ENCODE measurements at places on chromosomes 12 and 14. TPM values are rescaled to one million over a fixed set of nuclear protein-coding genes. Genes with fewer than 3 reads are reported as not detected.

- H3K4me1 ChIP-seq: peaks cover 29% of the 10 kb centered on the region
- H3K27me3 ChIP-seq: no peaks in the 10 kb centered on the region
- H3K36me3 ChIP-seq: peaks cover 28% of the 10 kb centered on the region
Measured at GRCh38 chr12:114682785-114683708, 928 bp downstream of the TBX3 start.

- H3K4me1 ChIP-seq: no peaks in the 10 kb centered on the region
- H3K27me3 ChIP-seq: no peaks in the 10 kb centered on the region
- no peaks in the 10 kb centered on the region for H3K36me3 ChIP-seq
- H3K4me3 ChIP-seq: no peak overlapping the region
- no peak overlapping the region for H3K27ac ChIP-seq
Measured at GRCh38 chr12:33994857-33995808, 27.2 kb upstream of the ALG10 start.

DNA sequence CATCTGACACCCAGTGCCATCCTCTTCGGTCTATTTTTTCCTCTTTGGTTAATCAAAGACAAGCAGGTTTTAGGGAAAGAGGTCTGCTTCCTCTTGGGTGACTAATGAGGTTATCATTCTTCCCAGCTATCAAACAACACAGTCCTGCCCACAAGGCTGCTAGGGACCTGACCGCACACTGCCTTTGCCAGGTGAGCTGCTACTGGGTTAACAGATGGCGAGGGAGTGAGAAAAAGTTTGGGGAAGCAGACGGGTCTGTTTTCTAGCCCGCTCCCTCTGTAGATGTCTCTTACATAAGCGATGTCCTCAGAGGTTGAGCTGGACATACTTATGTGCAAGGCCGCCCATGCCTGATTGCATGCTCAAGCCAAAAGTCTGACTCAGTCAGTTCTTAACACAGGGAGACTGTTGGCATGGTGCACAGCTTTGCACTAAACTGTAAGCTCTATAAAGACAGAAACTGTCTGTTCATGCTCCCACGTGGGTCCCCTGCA, 94.1 kb downstream of the SLC15A4 start:
- no peaks in the 10 kb centered on the region for H3K27me3 ChIP-seq
- no peaks in the 10 kb centered on the region for H3K4me1 ChIP-seq
- no peak overlapping the region for H3K4me3 ChIP-seq

DNA sequence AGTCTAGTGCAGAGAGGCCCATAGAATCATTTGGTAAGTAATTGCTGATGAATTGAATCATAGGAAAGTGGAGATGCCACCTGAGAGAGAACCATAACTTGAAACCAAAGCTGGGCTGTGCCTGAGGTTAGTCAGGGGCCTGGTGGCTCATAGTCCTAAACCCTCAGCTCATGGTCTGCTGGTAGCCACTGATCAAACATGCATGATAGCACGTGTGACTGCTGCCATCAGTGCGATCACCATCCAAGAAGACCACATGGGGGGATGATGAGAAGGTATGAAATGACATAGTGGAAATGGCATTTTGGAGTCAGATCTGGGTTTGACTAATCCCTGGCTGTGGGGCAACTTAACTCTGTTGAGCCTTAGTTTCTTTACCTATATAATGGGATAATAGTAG, 190.5 kb downstream of the CACNA1C start:
- H3K4me1 ChIP-seq: peaks cover 35% of the 10 kb centered on the region
- no peak overlapping the region for H3K4me3 ChIP-seq
- peak; percentile 32 for DNase-seq
- no peaks in the 10 kb centered on the region for H3K27me3 ChIP-seq
- peak overlapping the region; percentile 58 for H3K27ac ChIP-seq
- H3K36me3 ChIP-seq: no peaks in the 10 kb centered on the region

DNA sequence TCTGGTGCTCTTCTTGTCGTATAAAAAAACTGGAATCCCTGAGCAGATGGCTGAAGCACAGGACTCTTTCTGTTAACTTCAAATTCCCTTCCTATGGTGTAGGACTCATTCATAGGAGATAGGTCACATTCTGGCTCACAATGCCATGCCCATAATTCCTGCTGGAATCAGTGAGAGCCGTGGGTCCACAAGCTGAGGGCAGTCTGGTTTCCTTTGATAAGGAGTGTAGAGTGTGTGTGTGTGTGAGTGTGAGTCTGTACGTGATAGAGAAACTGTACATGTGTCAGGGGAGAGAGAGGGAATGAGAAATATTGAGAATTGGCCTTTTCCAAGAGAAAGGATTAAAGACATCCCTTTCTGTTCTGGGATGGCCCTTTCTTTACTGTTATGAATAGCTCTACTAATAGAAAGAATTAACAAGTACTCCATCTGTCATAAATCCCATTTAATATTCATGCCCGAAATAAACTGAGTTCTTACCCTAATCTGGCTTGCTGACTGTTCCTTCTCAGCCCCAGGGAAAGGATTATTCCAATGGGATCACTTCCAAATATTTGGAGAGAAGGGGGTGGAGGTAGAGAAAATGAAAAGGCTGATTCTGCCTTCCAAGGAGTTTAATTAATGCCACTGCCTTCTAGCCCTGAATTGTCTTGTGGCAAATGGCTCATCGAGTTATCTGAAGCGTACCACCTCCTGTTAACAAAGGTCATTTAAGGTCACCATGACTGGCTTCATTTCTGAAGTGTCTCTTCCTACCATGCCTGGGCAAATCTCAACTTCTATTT, 79.0 kb downstream of the TMX1 start:
- H3K27ac ChIP-seq: no peak overlapping the region
- no peak overlapping the region for H3K4me3 ChIP-seq
- no peak for DNase-seq
- no peaks in the 10 kb centered on the region for H3K36me3 ChIP-seq

DNA sequence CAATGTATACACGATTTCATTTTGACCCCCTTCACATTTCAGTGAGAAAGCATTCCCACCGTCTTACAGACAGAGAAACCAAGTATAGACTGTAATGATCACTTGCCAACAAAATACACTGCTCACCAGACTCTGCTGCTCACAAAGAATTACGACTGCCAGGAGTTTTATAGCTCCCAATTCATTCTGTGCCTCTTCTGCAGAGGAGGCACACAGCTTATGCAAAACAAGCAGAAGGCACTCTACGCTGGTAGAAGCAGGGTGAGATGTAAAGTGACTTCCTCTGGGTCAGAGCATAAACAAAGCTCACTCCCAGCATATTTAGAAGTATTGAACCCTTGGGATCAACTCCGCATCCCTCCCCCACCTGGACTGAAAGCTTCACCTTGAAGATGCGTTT, 14.6 kb downstream of the SPTB start:
- no peak for DNase-seq
- no peaks in the 10 kb centered on the region for H3K4me1 ChIP-seq
- no peak overlapping the region for H3K4me3 ChIP-seq
- H3K27me3 ChIP-seq: peaks cover 66% of the 10 kb centered on the region

DNA sequence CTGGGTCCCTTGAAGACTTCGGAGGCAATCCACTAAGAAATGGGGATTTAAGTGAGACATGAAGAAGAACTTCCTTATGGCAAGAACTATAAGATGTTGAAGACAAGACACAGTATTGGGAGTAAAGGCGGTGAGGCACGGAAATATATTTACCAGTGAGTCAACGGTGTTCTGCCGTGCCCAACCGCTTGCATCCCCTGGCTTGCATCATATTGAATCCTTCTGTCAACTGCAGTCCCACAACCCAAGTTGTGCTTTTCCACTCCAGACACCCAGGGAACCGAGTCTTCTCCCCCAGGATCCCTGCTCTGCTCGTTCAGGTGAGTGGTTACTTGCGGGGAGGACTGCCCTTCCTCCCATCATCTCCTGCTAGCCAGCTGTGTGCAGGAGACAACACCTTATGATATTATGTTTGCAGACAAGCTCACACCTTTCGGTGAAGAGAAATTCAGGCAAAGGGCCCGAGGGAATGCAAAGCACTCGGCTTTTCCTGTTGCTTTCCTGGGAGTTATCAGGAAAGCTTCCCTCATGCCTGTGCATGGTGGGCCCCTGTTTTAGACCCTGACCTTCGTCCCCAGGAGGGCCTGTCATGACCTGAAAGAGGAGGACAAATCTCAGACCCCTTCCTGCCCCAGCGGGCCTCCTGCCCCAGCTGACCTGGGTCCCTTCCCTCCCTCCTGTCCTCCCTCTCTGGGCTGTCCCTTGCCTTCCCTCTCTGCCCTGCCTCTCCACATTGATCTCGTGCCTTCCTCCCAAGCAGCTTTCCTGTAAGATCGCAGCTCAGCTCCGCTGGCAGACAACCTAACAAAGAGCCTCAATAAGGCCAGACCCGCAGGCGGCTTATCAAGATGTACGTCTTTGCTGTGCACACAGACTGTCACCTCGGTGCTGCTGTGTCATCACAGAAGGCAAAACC, 4.3 kb upstream of the LRTM2 start:
- H3K27me3 ChIP-seq: peaks cover 50% of the 10 kb centered on the region
- H3K36me3 ChIP-seq: no peaks in the 10 kb centered on the region
- no peak overlapping the region for H3K27ac ChIP-seq
- no peak for DNase-seq
- no peaks in the 10 kb centered on the region for H3K4me1 ChIP-seq

CD69 gene
- total RNA-seq: not detected

Measured in IMR-90 (cell line).